Smooth muscle cell of bladder (primary cell): ENCODE measurements at places on chromosomes 16 and 17. TPM values are rescaled to one million over a fixed set of nuclear protein-coding genes. Genes with fewer than 3 reads are reported as not detected.

Gene PIK3R6
- total RNA-seq, result not detected in 2 replicates

Gene SECTM1
- 15.6 and 19.3 TPM in 2 replicates for total RNA-seq

Gene CEP295NL
- 0.85 and 1.8 TPM in 2 replicates for total RNA-seq

Gene PIMREG
- total RNA-seq, result 2.7 and 4.3 TPM in 2 replicates

Gene PLEKHG4
- 5.6 and 7.7 TPM in 2 replicates for total RNA-seq

Gene C17orf78
- not detected in 2 replicates for total RNA-seq

Gene HASPIN
- total RNA-seq, result 0.71 and 0.83 TPM in 2 replicates

Gene KCNJ18
- not detected in 2 replicates for total RNA-seq

Gene FXR2
- 41.4 and 45.7 TPM in 2 replicates for total RNA-seq

Gene KRTAP17-1
- not detected in 2 replicates for total RNA-seq

Gene IL34
- total RNA-seq, result 4.1 and 5.3 TPM in 2 replicates

Gene KRT39
- total RNA-seq, result not detected in 2 replicates

Gene MC1R
- 3.6 and 4.3 TPM in 2 replicates for total RNA-seq

Gene HEATR9
- total RNA-seq, result not detected in 2 replicates

Gene TCF25
- total RNA-seq, result 209 and 238 TPM in 2 replicates

Gene MAP2K3
- total RNA-seq, result 8.8 and 13.4 TPM in 2 replicates

Gene SULT1A2
- 0.09 and 0.28 TPM in 2 replicates for total RNA-seq

Gene KCNAB3
- 0.18 and 0.28 TPM in 2 replicates for total RNA-seq

Gene ZNF785
- total RNA-seq, result 7.9 and 8.4 TPM in 2 replicates

Gene AATK
- total RNA-seq, result 0.18 and 0.43 TPM in 2 replicates

Gene CLEC19A
- not detected in 2 replicates for total RNA-seq

Gene MT1A
- 0.28 TPM in 1 of 2 replicates, not detected in the other for total RNA-seq

Gene RASL10B
- 1.7 and 7.3 TPM in 2 replicates for total RNA-seq
